ENCODE measurements at places on chromosomes 5 and 9.
A peak's percentile ranks its signal among the peaks of the same experiment; 100 is the strongest.

- DNase-seq = no peak
These were observed at the start of gene PALM2AKAP2 for GRCh38 chr9:109779711-109780452. Gene PALM2AKAP2, plus strand, starts transcription at chr9:109780198. Its CDS starts 291 bp downstream, at chr9:109780489.

GRCh38 chr9:33676746-33677505 is 118.4 kb upstream of the PRSS3 start:
- no peak for DNase-seq

DNA sequence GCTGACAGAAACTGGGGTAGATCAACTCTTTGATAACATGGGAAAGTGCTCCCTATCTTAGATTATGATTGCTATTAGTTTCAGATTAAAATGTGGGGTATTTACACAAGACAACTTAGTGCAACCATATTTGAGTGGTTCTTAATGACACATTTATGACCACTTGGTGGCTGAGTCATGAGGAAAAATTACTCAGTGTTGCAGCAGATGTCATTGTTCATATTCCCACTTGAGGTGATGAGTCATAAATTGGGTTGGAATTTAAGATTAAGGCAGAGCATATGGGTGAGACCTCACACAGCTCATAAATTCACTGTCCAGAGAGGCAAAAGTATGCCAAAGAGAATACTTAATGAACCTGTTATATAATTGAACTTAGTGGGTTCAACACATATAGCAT is 408.3 kb downstream of the DMRT2 start:
- no peak for DNase-seq

DNA sequence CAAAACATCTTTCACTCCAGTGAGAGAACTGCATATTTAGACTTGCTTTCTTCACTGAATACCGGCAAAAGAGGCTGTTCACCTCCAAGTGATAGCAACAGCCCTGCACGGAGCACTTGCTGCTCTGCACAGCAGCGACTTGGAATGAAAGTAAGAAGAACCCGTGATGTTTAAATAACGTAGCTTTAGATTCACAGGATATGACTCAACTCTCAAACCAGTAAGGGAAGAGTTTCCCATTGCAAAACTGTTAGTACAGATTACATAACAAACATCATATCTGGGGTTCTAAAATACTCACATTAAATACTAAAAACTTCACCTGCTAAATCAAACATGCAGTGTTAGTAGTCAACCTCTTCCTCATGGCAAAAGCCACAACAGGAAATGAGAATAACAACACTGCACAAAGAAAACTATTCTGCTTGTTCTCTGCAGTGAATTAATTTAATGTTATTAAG is 203.4 kb downstream of the MCTP1 start:
- peak; percentile 63 for DNase-seq

DNA sequence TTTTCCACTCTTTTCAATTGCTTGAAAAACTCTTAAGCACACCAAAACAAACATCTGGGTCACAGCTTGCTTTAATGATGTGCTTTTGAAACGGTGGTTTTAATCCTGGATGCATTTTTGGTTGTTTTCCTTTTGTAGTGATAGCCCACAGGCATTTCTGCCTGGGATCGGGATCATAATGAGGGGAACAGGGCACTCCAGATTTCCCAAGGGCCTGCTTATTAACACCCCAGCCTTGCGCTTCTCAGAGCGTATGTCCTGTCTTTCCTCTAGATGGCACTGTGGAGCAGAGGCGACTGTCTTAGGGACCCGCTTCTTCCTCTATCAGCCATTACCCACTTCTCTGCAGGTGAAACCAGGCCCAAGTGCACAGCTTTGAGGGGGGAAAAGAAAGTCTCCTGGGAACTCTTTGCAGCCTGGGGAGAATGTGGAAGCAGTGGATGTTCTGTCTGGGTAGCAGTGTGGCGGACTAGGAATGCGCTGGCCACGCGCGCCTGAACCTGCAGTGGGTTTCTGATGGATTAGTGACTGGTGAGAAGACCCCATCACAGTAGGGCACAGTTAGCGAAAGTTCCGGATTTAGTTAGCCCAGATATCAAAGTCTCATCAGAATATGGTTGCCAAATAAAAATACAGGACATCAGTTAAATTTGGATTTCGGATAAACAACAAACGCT is 190.1 kb downstream of the GNA14 start:
- DNase-seq = no peak

GRCh38 chr5:125829349-125829748 is 593.9 kb upstream of the GRAMD2B start:
- DNase-seq = no peak

DNA sequence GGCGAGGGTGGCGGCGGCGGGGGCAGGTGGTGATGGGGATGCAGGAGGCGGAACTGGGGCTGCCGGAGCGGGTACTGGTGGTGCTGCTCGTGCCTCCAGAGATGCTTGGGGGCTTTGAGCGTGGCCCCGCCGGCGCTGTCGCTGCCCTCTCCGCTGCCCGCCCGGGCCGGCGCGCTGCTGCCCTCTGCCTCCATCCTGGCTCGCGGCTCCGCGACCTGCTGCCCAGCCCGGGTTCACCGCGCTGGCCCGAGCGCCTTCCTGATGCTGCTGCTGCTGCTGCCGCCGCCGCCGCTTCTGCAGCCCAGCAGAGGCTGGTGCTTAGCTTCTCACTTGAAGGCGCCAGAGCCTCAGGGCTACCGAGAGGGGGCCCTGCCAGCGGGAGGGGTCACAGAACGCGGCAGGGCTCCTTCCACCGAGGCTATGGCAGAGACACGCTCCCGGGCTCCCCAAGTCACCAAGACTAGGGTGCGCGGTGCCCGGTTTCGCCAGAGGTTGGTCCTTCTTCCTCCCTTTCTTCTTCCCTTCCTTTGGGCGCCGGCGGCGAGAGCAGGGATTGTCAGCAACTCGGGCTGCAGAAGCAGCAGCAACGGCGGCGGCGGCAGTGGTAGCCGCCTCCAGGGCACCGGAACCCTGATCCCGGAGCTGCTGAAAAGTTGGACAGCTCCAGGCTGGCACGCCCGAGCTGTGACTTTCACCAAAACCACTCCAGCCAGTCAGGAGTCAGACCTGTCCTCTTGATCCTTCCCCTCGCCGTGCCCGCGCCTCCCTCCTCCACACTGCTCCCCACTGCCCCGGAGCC is at the start of gene PDE4D:
PDE4D (minus strand) TSS at position 298 of the 799 bp plus-strand sequence.
- no peak for DNase-seq

DNA sequence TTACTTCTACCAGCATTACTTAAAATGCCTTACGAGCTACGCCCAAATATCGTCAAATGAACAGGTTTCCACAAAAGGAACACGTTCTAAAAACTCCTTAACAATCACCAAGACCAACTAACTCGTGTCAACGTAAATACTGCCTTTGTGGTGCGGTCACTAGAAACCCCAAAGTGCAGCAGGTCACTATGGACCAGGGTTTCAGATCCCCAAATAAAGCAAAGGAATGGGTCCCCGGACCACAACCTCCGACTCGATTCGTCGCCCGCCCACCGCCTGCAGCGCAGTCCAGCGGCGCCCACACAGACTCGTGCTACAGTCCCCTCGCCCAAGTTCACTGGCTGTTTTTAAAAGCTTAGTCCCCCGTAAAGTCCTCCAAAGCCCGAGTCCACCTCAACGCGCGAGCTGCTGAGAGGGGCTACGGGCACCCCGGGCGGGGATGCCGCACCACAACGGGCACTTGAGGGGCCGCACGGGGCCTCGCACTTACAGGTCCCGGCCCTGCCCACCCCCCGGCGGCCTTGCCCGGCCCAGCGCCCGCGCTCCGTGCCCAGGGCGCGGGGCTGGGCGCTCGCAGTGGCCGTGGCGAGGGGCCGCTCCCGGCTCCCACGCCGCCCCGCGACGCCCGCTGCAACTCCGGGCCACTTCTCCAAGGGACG is 1.1 kb downstream of the NFIB start:
- no peak for DNase-seq

GRCh38 chr5:108720391-108720790 is 27.3 kb upstream of the FER start:
- DNase-seq = no peak

DNA sequence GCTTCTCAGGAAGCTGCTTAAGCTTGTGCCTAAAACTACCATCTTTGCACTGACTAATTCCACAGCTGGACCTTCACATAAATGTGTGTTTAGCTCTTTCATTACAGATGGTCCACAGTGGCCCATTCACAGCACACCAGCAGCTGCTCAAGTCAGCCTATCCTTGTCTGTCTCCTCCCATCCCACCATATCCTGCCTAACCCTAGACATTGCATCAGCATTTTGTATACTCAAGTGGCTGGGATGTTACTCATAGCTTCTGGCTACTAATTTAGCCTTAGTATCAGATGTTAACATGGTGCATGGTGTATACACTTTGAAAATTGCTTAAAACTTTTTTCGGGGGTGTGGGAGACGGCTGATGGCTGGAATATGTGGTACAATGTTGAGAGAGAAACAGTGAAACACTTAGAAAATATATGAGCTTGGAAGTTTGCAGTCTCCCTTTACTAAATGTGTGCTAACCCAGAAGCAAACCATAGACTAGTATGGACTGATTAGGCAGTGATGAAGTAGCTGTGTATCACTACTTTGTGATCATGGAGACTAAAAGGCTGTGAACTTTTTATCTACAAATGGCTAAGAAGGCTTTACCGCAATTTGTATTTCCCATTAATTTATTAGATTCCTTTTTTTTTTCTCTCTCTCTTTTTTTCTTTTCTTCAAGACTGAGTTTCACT is 83.1 kb downstream of the JMY start:
- peak; percentile 95 for DNase-seq

DNA sequence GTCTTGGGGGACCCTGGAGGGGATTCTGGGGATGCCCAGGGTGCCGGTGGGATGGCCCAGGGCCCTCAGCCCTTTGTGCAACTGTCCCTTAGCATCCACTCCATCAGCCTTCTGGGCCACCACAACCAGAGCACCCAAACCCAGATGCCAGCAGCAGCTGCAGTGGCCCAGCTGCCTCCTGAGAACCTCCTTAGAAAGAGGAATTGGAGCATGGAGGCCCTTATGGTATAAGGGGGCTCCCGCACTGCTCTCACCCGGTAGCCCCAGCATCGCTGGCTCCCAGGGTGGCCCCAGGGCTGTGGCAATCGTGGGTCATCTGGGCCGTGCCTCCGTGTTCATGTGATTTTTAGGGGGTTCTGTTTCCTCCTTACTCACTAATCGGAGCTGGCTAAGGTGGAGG is 463.3 kb downstream of the ICE1 start:
- no peak for DNase-seq

DNA sequence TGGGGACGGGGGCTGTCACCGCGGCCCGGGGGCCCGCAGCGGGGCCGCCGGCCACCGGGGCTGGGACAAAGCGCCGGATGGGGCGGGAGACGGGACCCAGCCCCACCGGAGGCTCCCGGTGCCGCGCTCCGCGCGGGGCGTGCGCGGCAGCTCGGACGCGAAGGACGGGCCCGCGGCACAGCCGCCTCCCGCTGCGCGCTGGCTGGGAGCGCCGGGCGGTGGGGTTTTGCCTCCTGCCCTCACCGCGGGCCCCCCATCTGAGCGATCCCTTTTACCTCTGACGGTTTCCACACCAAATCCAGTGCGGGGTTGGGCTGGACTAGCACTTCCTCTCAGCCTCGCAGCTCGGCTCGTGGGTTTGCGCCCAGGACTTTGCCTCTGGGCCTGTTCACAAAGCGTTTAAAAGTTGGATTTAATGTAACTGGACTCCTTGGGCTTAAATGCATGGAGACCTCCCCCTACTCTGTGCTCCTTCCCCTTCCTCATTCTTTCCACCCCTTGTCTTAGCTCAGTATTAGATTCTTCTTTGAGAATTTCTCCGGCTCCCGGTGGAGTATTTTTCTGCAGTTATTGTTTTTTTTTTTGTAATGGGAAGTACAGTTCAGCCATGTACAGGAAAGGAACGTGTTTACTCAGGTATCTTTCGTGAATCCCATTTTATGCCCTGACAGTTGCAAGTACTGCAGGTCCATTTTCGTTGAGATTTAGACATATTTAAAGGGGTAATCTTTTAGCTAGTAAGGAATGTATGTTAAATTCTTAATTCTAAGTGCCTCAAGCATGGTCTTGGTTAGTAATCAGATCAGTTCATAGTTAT is 691 bp downstream of the FCHO2 start:
- DNase-seq = no peak

DNA sequence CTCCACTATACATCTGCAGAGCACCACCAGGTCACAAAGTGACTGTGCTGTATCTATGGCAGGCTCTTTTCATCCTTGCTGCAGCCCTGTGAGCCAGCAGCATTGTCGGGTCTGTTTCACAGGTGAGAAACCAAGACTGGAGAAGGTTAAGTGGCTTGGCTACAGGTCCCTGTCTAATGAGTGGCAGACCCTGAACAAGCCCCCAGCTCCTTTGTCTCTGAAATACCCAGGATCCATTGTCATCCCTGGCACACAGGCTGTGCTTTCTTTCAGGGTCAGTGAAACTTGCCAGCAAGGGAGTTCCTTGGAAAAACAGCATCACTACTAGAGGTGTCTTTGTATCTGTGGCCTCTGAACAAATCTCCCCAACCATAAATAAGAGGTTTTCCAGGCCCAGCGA is 27.6 kb upstream of the CXCL14 start:
- no peak for DNase-seq

DNA sequence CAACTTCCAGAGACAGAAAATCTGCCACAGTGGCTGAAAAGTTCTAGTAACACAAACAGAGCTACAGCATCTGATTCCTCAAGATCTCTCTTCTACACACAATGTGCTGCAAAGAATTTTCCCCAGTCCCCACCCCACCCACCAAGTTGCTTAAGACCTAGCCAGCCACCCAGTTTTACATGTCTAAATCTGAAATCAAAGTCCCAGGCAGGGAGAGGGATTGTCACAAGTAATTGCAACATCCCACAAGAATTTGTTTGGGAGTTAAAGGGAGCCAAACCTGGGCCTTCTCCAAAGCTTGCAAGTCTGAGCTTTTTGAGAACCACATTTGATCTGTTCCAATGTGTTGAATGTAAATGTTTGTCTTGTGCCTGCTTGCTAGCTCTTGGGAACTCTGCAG is 15.5 kb downstream of the IGIP start:
- DNase-seq = peak; percentile 10

GRCh38 chr9:136047076-136047774 is 47.9 kb downstream of the NACC2 start:
- no peak for DNase-seq

DNA sequence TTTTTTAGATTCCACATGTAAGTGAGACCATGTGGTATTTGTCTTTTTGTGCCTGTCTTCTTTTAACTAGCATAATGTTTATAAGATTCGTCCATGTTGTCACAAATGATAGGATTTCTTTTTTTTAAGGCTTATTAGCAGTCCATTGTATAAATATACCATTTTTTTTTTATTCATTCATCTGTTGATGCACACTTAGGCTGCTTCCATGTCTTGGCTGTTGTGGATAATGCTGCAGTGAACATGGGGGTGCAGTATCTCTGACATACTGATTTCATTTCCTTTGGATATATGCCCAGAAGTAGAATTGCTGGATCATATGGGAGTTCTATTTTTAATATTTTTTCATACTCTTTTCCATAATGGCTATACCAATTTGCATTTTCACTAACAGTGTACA is 48.7 kb downstream of the KIAA1958 start:
- DNase-seq = no peak

Data from AG04450 (cell line).